ENCODE measurements at places on chromosomes 4 and X. TPM values are rescaled to one million over a fixed set of nuclear protein-coding genes. Genes with fewer than 3 reads are reported as not detected.

The FAM184B gene
- total RNA-seq, result under 0.01 TPM

The PAGE5 gene
- not detected for total RNA-seq

The MAGEC2 gene
- total RNA-seq, result not detected

The SOWAHD gene
- not detected for total RNA-seq

The MMRN1 gene
- total RNA-seq, result not detected

The FGFR3 gene
- 3.2 TPM for total RNA-seq

- no peak for DNase-seq
Observed at GRCh38 chr4:3406431-3406830, 35.3 kb upstream of the HGFAC start.

- DNase-seq, result no peak
Observed at GRCh38 chr4:152360045-152360410, 175.9 kb downstream of the FBXW7 start.

DNA sequence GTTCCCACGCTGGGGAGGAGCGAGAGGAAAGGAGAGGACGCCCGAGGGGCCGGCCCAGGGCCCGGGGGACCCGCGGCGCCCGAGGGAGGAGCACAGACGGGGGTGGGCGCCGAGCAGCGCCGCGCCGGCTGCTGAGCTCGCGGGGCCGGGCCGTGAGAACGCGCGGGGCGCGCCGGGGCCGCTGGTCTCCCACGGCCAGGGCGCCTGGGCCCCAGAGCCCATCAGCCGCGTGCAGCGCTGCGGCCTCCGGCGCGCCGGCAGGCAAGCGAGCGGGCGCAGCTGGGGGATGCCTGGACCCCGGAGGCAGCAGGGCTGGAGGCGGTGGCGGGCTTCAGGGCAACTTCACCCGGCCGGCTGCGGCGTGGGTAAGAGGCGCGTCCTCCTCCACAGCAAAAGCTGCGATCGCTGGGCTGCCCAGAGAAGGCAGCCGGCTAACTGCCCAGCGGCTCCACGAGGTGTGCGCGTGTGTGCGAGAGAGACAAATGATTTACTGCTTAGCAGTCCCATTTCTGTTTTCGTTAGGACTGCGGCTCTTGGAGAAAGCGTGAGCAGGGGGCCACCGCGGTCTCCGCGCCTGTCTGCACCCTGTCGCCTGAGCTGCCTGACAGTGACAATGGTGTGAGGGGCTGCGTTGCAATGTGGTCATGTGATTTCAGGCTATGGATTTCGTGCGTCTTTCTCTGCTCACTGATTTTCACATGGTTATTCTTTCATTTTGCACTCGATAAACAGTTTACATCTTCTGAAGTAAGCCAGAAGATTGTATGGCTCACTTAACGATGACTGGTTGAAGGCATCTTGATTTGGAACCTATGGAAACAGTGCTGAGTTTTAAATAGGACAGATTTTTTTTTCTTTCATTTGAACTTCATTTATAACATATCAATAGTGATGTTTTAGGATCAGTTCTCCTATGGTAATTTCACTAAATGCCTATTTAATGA lies 1.2 kb downstream of the GUCY1A1 start:
- no peak for DNase-seq

GRCh38 chr4:182818926-182819730 lies 98.1 kb downstream of the DCTD start:
- DNase-seq, result no peak

GRCh38 chrX:72312311-72312940 lies 6.7 kb upstream of the CITED1 start:
- no peak for DNase-seq

GRCh38 chrX:10126044-10126443 lies 30.7 kb upstream of the CLCN4 start:
- DNase-seq, result no peak

GRCh38 chr4:108280072-108280471 lies 111.3 kb upstream of the LEF1 start:
- no peak for DNase-seq

DNA sequence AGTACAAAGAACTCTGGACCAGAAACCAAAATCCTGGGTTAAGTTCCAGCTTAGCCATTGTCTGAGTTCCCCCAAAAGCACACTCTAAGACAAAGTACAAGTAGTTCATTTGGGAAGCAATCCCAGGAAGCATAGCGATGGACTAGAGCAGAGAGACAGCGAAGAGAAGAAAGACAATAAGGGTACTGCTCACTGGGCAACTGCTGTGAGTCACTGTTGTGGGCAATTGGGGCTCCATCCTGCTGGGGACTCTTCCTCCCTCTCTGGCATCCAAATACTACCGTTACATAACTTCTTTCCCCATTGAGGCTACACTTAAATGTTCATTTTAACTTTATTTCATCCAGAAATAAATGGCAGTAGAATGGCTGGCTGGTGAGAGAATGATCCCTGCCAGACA lies 14.1 kb downstream of the SRPX start:
- no peak for DNase-seq

GRCh38 chrX:150984169-150984824 lies 1.2 kb downstream of the HMGB3 start:
- DNase-seq, result no peak

GRCh38 chr4:22678940-22679854 lies 13.5 kb upstream of the GBA3 start:
- DNase-seq, result no peak

- DNase-seq, result no peak
Observed at GRCh38 chrX:132266583-132267355, 47.5 kb upstream of the RAP2C start.

DNA sequence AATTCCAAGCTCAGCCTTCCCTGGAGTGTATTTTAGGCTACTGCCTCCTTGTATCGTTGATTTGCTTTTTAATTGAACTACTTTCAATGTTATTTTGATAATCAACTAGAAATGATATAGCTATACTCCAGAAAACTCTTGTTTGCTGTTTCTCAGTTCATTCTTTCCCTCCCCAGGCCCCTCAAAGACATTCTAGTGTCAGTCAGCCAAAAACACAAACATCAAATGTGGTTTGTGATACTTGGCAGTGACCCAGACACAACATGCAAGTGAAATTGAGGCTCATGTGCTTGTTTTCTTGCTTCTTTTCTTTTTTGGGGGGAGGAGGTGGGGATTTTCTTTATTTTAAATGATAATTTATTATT lies 7.6 kb downstream of the FAT4 start:
- DNase-seq, result no peak

DNA sequence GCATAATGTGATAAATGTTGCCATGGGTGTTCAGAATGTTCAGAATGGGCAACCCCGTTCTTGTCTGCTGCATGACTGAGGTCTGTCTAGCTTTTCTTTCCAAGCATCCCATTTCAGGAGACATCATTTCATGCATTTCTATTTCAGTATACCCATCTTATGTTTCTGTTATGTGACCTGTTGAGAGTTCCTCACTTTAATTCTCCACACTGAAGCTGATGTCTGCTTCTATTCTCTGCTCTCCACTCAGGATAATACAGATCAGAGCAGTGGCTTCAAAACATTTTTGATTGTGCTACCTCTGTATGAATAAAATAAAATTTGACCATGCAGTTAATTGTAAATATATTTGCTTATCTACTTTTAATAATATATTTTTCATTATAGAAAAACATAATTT lies 398.6 kb downstream of the ARHGAP24 start:
- no peak for DNase-seq

DNA sequence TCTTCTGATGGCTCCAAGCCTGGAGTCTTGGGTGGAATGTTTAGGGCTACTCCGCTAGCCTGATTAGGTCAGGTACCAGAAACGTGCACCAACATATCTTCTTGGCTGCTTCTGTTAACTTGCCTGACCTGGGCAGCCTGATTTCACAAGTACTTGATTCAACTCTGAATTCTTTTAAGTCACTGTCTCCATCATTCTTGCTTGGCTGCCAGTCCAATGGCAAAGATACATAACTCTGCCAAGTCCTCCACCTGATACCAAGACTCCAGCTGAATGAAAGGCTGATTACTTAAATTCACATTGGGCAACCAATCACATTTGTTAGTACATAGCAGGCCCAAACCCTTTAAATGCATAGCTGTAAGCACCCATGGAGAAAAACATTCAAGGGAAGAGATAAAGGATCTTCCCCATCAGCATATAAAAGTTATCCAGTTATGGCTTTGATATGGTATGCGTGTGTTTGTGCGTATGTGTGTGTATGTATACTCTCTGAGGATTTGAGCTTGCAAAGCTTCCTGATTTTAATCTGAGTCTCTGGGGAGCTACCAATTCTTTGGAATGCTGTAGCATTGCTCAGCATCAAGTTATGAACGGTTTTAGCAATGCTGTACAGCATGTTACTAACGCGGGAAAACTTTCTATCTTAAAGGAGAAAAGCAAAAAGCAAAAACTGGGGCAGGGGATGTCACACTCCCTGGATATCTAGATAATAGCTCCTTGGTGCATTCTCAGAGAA lies 917.2 kb downstream of the DMD start:
- no peak for DNase-seq

GRCh38 chr4:126445596-126445995 lies 1130.8 kb downstream of the FAT4 start:
- DNase-seq, result no peak

GRCh38 chr4:74364652-74365491 lies at the start of gene EREG:
TSS of gene EREG (plus strand) at chr4:74365145. CDS start at chr4:74365309, 164 bp downstream.
- no peak for DNase-seq

GRCh38 chr4:6242271-6243029 lies 27.2 kb upstream of the WFS1 start:
- no peak for DNase-seq

DNA sequence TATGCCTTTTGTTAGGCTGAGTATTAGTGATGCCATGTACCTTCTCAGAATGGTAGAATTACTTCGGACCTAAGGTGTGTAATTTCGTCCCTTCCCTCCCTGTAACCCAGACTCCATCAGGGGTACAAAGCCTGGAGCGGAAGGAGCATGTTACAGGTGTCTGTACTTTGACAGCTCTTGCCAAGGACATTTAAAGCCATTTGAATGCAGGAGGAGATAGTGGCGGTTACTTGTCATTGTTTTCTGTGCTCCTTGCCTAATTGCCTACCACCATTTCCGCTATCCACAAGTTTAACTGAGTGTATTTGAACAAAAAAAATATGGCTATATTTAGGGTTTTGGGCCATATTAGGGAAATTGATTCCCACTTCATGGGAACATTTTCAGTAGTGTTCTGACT lies 1.8 kb downstream of the FNIP2 start:
- no peak for DNase-seq

DNA sequence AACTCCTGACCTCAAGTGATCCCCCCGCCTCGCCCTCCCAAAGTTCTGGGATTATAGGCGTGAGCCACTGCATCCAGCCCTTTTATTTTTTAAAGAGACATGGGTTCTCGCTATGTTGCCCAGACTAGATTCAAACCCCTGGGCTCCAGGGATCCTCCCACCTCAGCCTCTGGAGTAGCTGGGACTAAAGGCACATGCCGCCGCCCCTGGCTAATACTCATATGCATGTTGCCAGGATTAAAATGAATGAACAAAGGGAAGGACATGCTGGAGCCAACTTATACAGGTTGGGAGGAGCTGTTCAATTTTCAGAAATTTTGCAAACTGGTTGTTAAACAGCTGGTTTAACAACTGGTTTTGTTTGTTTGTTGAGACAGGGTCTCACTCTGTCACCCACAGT lies 1.4 kb upstream of the FTSJ1 start:
- DNase-seq, result no peak
